ENCODE measurements at places on chromosomes 2 and 18. TPM values are rescaled to one million over a fixed set of nuclear protein-coding genes. Genes with fewer than 3 reads are reported as not detected.

- DNase-seq: no peak
Observed at GRCh38 chr2:132814651-132815050, 144.6 kb upstream of the LYPD1 start.

CBLN2 gene
- total RNA-seq: not detected

PLA2R1 gene
- not detected for total RNA-seq

DNA sequence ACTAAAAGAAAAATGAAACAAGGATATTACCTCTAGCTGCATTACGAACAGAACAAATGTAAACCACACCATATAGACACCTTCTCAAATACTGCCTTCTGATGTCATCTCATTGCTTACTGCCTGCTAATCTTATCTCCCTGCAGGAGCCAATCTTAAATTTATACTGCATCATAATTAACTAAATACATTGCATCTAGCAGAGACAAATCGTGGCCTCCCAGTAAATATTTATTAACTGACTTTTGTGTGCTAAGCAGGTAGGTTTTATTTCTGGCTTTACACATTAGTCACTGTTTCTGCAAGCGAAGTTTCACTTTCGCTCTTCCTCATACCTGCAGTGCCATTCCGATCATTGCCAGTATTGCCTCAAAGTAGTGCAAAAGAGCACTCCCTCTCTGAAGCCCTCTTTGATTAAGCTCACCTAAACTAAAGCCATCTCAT, 67.5 kb downstream of the SPATS2L start:
- DNase-seq: no peak

TRPM8 gene
- total RNA-seq: not detected

All from activated B cell treated with CpG ODN at 0.5 μM for 24 hours (primary cell).